Stimulated activated CD4-positive, alpha-beta T cell treated with anti-CD3 and anti-CD28 coated beads, Interleukin-12 subunit alpha, Interleukin-12 subunit beta, amount 100 ng/mL, for 4 hours (primary cell): ENCODE measurements at places on chromosomes 4 and X.

GRCh38 chrX:126550816-126551215 is 1.8 kb downstream of the DCAF12L1 start:
- no peak for DNase-seq

DNA sequence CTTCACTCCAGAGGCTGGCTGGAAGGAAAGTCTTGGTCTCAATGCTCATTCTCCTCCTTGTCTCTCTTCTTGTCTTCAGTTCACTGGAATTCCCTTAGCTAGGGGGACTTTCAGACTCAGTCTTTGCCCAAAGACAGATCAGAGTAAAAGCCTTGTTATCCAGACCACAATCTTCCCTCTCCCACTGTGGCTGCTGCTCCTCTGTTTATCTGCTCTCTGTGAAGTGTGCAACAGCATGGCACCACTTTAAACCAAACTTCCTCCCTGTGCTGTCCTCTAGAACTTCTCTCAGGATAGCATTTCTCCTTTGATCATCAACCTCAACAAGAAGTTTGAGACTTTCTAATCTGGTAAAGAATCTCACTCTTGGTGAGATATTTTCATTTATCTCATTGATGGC is 530.1 kb upstream of the SLIT2 start:
- DNase-seq, result no peak

GRCh38 chr4:80069108-80069836 is 3.8 kb downstream of the ANTXR2 start:
- DNase-seq, result no peak

GRCh38 chr4:10201381-10202223 is 85.0 kb upstream of the WDR1 start:
- no peak for DNase-seq

- no peak for DNase-seq
Observed at GRCh38 chrX:97597954-97598353, 714.2 kb downstream of the RPA4 start.

GRCh38 chr4:118757761-118758251 is 72.6 kb downstream of the METTL14 start:
- DNase-seq, result no peak

DNA sequence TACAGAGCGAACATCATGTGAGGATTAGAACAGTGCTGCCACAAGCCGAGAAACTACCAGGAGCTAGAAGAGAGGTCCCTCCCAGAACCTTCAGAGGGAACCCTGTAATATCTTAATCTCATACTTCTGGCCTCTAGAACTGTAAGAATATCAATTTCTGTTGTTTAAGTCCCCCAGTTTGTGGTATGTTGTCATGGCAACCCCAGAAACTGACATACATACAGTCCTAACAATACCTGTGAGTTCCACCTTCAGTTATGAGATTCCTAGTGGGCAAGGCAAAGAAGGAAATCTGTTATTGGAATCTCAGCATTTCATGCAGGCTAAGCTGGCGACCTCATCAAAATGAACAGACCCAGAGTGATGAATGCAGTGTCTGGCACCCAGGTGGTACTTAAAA is 42.5 kb downstream of the ZBTB49 start:
- no peak for DNase-seq

GRCh38 chr4:2592572-2592971 is 56.1 kb downstream of the FAM193A start:
- no peak for DNase-seq

GRCh38 chr4:6329478-6330383 is 60.1 kb downstream of the WFS1 start:
- no peak for DNase-seq

GRCh38 chr4:145739845-145740244 is 59.9 kb downstream of the C4orf51 start:
- no peak for DNase-seq

DNA sequence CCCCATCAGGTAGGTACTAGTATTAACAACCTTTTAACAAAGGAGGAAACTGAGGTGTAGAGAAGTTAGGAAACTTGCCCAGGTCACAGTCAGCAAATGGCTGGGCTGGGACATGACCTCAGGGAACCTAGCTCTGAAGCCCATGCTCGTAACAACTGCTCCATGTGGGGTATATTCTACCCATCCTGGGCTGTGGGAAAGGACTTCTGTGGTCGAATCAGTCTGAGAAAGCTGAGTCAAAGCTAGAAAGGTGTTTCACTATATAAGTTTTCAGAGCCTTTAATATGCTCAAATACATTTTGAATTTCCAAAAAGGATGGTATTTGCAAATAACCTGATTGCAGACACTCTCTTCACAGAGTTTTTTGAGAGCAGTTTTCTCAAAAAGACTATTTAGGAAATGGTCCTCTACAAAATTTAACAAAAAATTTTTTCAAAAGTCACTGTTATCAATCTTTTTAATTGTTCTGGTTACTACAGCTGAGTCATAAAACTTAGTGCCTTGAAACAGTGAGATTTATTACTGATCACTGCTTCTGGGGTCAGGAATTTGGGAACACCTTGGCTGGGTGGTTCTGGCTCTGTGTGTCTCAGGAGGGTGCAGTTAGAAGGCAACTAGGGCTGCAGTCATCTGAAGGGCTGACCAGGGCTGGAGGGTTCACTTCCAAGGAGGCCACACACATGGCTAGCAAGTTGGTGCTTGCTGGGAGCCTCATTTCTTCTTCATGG is 53.6 kb downstream of the NSG1 start:
- no peak for DNase-seq

- no peak for DNase-seq
Observed at GRCh38 chr4:73765296-73765695, 24.9 kb downstream of the CXCL8 start.

GRCh38 chrX:25204182-25204581 is 188.4 kb upstream of the ARX start:
- DNase-seq, result no peak

DNA sequence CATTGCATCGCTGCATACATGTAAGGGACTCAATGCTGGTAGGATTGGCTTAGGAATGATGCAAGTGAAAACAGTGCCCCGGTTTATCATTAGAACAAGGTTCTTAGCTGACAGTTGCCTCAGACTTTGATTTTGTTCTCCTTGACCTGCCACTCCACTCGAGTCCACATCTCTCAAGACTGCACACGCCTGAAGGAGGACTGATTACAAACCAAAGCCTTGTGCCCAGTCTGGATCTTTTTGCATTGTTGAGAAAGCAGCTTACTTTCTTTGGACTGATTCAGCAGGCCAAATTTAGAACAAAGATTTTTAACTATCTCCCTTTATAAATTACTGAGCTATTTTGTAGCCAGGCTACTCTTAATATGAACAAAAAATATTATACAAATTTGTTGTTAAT is 125.6 kb downstream of the PTTG2 start:
- DNase-seq, result no peak

DNA sequence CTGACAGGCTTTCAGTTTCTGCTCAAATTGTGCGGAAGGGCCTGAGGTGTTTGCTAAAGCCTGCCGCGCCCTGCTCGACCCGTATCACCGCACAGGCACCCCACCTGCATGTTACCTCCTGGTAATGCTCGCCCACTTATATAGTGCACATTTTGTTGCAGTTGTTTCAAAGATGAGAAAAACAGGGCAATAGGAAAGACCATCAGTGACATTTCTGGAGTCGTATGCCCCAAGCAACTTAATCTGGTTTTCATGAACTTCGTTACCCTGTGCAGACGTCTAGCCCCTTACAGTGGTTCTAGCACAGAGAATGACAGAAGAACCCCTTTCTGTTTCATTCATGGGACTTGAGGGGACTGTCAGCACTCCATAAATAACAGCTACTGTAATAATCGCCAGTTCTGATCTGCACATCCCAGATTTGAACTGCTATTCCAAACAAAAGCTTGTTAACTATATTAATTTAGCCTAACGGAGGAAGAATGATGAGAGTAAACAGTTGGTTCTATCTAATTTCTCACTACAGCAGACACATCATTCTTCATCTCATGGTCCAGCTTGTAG is 940 bp upstream of the DCTD start:
- no peak for DNase-seq

DNA sequence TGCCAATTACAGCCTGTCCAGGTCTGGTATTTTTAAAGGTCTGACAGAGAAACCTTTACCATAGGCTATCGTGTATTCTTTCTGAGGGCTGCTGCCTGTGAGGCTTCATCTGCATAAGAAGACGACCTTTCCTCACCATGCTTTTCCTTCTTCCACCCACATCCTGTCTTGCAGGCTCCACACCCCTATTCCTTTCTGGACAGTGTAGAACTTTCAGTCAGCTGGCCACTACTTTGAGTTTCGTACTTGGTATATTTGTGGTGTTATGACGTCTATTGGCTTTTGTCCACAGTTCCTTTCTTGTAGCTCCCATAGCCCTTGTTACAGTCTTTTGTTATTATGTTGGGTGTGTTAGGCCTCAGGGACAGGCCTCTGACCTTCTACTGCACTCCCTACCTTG is 311.4 kb downstream of the RAPGEF2 start:
- DNase-seq, result no peak

DNA sequence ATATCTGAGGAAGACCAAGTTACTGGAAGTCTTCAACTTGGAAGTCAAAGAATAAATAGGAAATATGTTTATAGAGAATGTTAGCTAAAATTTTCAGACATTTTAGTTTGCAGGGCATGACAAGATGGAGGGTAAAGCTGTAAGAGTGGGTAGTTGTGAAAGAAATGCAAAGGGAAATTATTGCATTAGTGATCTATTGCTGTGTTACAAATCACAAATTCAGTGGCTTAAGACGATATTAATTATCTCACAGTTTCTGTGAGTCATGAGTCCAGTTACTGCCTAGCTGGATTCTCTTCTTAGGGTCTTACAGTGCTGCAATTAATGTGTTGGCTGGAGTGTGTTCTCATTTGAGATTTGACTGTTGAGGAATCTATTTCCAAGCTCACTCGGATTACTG is 62.9 kb upstream of the CAMK2D start:
- no peak for DNase-seq

- no peak for DNase-seq
Observed at GRCh38 chr4:168317621-168318020, 931 bp downstream of the DDX60 start.

DNA sequence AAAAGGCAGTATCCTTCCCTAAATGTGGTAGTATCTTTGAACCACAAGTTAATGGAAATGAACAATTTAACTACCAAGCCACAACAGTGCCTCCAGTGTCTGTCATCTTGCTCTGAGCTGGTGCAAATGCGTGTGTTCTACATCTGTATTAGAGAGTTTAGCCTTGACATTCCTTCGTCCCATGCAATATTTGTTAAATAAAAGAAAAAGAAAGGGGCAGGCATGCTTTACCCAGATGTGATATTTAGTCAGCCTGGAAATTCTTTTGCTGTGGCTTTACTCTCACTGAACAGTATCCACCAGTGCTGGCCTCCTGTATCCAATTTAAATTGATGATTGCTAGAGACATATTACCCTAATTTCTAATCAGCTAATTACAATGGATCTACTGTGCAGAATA is 310.5 kb downstream of the CFAP299 start:
- DNase-seq, result no peak

GRCh38 chrX:146433771-146434170 is 375.8 kb upstream of the CXorf51B start:
- DNase-seq, result no peak

DNA sequence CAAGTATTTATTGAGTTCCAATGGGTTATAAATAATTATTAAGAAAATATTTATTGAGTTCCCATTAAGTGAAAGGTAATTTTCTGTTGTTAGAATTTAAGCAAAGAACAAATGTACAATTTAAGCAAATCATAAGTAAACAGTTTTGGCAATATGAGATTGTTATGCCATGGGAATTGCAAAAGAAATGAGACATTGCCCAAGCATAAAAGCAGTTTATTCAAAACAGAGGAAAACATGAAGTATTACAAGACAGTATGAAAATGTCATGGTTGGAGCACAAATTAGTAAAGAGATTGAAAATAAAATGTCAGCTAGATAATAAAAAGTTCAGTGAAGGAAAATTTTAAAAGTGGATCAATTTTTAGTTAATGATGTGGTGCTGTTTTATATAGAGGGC is 706.1 kb upstream of the EPHA5 start:
- no peak for DNase-seq

DNA sequence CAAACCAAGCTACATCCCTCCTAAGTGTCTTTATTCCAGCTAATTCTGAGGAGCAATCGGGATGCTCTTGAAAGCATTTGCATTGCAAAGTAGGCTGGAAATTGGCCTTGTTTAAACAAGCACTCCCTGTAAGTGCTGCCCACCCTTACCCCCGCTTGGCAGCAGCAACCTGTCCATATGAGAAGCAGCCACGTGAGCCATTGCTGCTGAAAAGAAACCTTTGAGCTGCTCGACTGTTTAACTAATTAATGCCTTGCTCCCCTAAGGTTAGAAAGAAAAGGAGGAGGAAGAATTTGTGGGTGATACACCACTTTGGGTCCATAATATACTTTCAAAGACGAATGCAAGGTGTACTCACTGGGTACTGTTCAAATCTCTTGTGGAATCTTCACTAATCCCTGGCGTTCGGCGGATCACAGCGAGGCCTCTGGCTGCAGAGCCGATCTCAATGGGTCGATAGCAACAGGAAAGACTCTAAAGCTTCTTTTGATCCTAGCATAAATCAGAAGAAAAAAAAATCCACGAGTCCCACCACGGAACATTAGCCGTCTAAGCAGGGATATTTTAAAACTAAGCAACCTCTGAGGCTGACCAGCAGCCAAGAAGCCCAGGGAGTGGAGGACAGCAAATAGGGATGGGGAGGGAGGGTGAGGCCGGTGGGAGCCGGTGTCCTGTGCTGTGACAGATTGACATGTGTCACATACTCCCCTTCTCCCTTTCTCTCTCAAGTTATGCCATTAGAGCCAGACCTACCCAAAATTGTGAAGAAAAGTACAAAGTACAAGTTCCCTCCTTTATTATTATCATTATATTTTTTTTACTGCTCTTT is 37.2 kb upstream of the MGST2 start:
- no peak for DNase-seq

- DNase-seq, result no peak
Observed at GRCh38 chrX:104697294-104697693, 131.3 kb downstream of the IL1RAPL2 start.

GRCh38 chr4:108533245-108533844 is 87.0 kb upstream of the RPL34 start:
- no peak for DNase-seq

DNA sequence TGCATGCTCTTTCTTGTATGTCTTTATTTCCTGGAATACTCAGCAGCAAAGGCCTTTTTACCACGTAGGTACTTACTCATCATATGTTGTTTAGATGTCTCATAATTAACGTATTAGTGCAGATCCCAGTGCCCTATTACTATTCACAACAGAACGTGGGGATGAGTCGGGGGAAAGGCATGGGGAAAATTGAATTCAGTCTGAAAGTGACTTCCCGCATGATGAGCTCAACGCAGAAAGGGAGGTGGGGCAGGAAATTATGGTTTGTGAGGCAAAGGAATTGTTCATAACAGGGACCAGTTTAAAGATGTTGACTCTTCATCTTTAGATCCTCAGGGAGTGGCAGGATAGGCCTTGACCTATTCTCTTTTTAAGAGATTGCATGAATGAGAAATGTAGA is 2.0 kb upstream of the TMPRSS11D start:
- no peak for DNase-seq

- DNase-seq, result no peak
Observed at GRCh38 chrX:100356351-100356896, 53.6 kb downstream of the PCDH19 start.

DNA sequence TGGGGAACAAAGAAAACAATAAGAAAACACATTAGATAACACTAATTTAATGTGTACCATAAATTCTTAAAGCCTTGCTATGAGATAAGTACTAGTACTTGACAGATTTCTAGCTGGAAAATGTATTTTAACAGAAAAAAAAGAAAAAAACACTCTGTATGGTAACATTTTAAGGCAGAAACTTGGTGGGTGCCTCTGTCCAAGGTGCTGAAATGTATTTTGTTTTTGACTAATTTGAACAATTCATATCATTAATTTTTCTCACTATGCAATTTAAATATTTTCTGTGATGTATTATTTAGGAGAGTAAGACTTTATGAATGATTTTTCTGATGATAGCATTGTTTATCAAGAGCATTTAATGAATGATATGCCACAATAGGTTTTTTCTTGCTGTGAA is 107.5 kb downstream of the GABRG1 start:
- no peak for DNase-seq
